ENCODE measurements at places on chromosomes 16 and 17.
A peak's percentile ranks its signal among the peaks of the same experiment; 100 is the strongest.

DNA sequence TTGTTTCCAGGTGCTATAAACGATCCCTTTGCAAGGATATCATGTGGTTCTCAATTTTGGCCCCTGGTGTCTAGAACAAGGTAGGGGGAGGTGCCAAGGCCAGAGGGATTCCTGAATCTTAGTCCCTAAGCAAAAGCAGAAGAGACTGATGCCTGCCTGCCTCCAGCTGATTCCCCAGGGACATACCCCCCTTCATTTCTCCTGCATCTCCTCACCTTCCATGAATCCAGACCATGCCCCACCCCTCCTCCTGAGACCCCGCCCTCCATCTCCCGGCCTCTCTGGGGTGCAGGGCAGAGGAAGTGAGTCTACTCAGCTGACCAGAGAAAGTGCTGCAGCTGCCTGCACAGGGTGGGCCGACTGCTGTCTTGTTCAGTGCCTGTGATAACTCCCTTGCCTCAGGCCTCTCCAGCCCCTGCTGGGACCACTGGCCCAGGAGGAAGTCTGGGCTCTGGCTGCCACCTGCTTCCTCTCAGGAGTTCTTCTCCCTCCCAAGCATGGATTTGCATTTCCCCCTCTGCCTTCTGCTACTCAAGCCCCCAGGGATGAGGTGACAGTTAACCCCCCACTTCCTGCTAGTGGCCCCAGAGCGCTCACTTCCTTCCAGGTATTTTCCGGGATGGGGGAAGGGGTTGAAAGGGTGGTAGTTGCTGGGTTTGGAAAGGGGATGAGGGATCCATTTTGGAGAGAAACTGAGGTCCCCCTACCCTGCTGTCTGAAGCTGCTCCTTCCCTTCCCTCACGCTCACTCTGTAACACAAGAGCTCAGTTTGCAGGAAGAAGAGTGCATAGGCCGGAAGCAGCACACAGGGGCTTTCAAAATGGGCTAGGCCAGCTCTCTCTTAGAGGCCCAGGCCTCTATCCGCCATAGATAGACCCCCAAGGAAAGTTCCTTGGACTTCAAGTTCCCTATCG lies 10.5 kb upstream of the TSPOAP1 start:
- DNase-seq: no peak

- no peak for DNase-seq
Measured at GRCh38 chr16:75238853-75239541, 12.4 kb downstream of the BCAR1 start.

DNA sequence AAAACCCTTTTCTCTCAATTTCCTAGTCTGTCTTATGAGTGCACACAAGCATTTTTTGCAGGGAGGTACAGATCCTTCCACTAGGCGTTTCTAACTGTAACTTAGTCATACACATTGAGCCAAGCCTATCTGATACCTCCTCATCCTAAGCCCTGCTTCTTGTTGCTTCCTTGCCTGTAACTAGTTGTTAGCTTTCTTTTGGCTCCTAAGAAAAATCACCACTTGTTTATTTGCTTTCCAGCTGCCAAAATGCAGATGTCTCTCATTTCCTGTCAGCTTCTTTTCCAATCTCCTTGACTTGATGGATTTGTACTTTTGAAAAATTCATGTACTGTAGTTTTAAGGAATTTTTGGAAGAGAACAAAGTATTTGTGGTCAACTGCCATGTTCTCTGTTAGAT lies 73.7 kb downstream of the TNRC6C start:
- no peak for DNase-seq

DNA sequence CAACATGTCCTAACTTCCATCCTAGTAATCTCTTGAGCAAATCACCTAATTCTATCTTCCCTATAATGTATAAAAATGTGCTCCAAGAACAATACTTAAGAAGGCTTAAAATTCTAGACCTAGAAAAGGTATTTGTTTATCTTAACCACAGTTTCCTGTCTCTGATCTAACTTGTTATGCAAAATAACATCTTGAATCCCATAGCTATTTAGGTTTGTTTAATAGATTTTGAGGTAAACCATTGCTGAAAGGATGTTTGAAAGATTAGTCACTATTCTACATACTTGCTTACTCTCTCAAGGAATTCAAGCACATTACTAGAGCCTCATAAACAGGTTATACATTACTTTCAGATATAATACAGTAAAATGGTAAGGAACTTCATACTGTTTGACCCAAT lies 13.0 kb downstream of the CA10 start:
- no peak for DNase-seq

DNA sequence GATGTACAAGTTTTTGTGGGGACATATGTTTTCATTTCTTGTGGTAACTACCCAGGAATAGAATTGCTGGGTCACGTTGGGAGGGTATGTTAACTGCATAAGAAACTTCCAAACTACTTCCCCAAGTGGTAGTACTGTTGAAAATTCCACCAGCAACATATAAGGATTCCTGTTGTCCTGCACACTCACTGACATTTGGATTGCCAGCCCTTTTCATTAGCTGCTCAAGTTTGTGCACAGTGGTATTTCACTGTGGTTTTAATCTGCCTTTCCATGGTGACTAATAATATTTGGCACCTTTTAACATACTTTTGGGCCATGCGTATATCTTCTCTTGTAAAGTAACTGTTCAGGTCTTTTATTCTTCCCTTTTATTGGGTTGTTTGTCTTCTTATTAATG lies 103.3 kb downstream of the GNAO1 start:
- no peak for DNase-seq

- peak; percentile 1 for DNase-seq
Measured at GRCh38 chr16:29729116-29729521, 16.7 kb downstream of the C16orf54 start.

- no peak for DNase-seq
Measured at GRCh38 chr17:3887804-3888203, 5.0 kb downstream of the CAMKK1 start.

DNA sequence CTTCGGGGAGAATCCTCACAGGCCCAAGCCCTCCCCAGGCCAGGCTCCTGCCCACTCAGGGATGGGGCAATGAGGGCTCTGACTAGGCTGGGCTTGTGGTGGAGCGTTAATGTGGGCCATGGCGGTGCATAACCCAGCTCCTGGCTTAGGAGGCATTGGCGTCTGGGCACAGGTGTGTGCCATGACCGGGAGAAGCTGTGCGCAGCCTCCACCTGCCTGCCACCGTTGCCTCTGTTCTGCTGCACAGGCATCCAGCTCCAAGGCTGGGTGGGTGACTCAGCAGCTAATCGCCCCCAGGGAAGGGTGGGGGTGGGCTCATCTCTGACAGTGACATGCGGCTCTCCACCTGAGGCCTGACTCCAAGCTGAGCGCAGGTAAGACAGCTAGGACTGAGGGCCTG lies 3.5 kb upstream of the ARHGAP27 start:
- DNase-seq: no peak

- no peak for DNase-seq
Measured at GRCh38 chr17:39726617-39727016, 3.7 kb downstream of the MIEN1 start.

DNA sequence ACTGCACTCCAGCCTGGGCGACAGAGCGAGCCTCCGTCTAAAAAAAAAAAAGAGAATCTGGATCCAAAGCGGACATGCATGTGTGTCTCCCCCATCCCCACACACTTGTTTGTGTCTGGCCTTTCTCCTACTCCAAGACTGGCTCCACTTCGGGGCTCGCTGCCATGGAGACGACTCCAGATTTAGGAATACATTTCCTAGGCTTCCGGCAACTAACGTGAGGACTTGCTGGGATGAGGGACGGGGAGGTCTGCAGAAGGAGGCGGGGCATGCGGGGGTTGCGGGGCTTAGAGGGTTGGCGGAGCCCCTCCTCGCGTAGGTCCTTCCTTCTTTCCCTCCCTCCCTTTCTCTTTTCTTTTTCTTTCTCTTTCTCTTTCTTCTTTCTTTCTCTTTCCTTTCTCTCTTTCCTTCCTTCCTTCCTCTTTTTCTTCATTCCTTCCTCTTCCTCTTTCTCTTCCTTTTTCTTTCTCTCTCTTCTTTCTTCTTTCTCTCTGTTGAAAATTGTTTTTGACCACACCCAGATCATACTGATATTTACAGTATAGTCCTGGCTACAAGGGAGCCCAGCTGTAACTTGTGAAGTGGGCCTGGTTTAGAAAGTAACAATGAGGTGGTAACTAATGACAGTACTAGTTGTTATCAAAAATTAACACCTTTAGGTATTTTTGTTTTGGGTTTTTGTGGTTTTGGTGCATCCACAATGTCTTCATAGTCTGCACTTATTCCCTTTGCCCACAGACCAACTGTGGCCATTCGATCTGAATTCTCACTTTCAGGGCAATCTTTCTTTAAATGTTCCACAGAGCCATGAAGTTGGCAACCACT lies 25.2 kb downstream of the MIS12 start:
- no peak for DNase-seq

- DNase-seq: no peak
Measured at GRCh38 chr16:57844416-57845030, 42.2 kb upstream of the KIFC3 start.

GRCh38 chr17:69141431-69142174 lies at the start of gene ABCA6:
TSS of gene ABCA6 (minus strand) at chr17:69141895. CDS start at chr17:69140703, 1,192 bp downstream.
- peak; percentile 37 for DNase-seq

DNA sequence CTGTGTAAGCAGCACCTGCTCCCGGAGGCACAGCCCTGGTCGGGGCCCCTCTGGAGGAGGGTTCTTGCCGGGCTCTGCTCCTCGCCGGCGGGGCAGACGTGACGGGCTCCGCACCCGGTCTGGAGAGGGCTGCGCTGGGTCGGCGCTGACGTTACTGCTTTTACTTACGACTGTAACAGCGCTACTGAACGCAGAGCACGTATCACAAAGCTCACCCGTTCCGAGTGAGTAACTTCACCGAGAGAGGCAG lies 1.3 kb upstream of the RAB40C start:
- no peak for DNase-seq

DNA sequence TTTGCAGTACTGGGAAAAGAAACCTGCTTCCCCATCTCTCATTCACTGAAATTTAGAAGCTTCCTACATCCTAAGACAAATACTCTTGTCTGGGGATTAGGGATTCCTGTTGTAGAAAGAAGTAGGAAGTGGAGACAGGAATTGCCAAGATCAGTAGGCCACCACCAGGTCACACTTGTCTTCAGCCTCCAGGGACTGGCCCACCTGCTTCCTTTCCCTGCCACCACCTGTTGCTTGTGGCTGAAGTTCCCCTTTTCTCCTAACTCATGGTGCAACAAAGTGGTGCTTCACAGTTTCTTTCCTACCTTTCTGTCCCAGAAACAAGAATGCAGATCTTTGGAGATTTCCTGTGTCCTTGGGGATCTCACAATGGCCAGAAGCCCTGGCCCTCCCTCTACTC lies 82.4 kb downstream of the WNT3 start:
- DNase-seq: no peak

- DNase-seq: peak; percentile 33
Measured at GRCh38 chr17:42276609-42277341, 584 bp upstream of the STAT5B start.

GRCh38 chr16:50259334-50260205 lies 6.8 kb upstream of the ADCY7 start:
- DNase-seq: peak; percentile 34

GRCh38 chr17:77208856-77209255 lies 68.1 kb downstream of the SEC14L1 start:
- no peak for DNase-seq

- DNase-seq: no peak
Measured at GRCh38 chr16:66036184-66036583, 330.3 kb upstream of the CDH5 start.

DNA sequence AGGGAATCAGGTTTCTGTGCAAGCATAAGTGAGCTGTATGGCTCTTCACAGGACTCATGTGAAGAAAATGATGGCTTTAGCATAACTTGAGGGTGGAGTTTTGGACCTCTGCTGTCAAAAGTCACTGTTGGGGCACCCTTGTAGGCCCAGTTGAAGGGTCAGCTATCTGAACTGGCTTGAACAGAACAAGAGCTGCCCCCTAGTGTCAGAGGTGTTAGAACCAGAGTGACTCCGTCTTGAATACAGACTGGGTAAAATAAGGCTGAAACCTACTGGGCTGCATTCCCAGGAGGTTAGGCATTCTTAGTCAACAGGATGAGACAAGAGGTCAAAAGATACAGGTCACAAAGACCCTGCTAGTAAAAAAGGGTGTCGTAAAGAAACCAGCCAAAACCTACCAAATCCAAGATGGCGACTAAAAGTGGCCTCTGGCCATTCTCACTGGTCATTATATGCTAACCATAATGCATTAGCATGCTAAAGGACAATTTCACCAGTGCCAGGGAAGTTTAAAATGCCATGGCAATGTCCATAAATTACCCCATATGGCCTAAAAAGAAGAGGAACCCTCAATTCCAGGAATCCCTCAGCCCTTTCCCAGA lies 484.0 kb upstream of the ERCC4 start:
- no peak for DNase-seq

DNA sequence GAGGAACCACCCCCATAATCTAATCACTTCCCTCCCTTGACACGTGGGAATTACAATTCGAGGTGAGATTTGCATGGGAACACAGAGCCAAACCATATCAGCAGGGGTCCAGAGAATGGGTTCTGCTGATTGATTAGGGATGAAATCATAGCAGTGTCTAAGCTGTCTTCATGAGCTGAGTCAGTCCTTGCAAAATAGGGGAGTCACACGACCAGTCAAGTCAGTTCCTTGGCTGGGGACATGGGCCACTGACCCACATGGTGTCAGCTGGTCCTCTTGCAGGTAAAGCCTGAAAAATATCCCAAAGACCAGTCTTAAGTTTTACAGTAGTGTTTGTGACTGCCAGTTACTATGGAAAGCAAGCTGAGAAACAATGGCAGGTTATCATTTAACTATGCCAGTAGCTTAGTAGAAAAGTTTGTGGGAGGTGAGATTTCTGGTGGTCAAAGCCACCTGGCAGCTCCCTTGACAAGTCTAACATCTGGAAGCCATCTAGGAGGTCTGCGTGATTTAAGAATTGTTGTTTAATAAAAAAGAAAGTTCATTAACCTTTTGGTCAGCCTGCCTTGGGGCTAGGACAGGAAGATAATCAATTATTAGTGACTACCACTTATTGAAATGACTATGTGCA lies 15.7 kb upstream of the ATF7IP2 start:
- no peak for DNase-seq

GRCh38 chr17:67245694-67246402 lies 852 bp upstream of the HELZ start:
- no peak for DNase-seq

DNA sequence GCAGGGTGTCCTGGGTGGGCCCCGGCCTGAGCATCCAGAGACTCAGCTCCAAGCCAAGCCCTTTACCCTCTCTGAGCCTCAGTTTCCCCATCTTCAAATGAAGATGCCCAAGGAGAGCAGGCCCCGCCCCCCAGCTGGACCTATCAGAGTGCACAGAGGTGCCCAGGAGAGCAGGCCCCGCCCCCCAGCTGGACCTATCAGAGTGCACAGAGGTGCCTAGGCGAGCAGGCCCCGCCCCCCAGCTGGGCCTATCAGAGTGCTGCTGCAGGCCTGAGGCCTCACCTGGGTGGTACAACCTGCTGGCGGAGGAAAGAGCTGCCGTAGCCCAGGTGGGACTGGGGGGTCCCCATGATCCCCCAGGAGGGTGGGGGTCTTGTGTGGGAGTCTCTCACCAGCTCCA lies 3.4 kb upstream of the SSTR5 start:
- no peak for DNase-seq
